ENCODE measurements at places on chromosomes 7 and 10.

DNA sequence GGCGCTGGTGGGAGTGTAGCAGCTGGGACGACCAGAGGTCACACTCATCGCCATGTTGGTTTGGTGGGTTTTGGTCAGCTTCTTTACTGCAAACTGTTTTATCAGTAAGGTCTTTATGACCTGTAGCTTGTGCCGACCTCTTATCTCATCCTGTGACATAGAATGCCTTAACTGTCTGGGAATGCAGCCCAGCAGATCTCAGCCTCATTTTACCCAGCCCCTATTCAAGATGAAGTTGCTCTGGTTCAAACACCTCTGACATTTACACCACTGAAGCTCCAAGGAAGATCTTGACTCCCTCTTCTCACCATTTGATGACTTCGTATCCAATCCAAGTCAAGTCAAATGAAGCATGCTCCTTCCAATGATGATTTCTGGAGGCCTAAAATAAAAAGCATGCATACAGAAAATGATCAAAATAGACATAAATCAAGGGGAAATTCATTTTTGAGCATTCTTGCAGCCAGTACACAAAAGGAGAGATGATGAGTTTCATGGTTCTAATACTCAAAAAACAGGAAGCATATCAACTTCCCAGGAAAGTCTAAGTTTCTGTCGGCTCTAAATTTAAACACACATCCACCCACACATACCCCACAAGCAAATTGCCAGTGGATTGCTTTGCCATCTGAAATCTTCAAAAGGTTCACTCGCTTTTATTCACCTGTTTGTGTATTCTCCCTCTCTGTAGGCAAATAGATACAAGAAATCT is 2.4 kb upstream of the PSMG3 start:
- no peak for DNase-seq

DNA sequence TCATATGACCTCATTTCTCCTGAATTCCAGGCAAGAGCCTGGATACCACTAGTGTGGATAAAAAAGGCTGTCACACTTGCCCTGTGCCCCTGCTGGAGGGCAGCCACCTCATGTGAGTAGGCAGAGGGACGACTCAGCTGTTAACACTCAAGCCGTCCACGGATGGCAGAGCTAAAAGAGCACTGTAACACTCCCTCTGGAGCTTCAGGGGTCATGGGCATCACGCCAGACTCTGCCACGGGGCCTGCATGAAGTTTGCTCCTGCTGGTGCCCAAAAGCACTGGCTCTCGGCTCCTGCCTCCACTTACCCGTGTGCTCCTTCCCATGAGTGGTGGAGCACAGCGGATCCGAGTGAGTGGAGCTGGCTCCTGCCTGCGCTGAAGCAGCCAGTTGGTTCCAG is 919.8 kb upstream of the C7orf33 start:
- DNase-seq: no peak

DNA sequence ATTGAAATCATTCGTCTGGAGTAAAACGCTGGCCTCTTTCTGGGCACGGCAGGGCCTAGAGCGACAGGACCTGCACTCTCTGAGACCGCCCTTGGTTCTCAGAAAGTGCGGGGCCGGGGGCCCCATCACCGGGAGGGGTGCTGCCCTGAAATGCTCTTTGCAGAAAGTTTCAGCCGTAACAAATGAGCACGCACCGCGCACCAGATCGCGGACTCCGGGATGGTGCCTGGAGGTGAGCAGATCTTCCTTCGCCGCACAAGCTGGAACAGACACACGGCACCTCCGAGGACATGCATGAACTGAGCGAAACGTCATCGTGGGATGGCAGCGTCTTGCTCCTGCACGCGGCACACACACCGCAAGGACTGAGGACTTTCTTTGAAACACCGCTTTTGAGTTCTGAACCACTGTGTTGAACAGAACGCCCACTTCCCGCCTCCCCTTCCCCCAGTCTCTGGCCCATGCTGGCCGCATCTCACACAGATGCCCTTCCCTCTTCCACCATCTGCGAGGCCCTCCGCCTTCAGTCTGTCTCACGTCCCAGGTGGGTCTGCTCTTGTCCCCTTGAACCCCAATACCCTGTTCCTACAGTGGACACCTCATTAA is 538.7 kb upstream of the MGMT start:
- DNase-seq: no peak

- no peak for DNase-seq
These were observed 109.3 kb upstream of the BTBD16 start for GRCh38 chr10:122161795-122162194.

DNA sequence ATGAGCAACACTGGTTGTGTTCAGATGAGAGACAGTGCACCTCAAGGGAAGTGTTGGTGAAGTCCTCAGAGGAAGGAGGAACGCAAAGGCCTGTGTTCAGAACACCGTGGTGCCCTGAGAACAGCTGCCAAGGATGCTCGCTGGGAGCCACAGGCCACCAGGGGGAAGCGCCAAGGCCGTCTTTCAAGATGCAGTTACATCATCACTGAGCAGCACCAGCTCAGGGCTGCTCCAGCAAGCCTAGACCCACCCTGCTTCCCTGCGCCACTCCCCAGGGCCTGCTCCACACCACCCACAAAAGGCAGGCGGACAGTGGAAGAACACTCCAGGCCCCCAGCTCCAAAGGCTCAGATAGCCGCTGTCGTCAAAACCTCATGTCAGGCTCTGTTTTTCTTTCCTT is 378.8 kb downstream of the DPP6 start:
- DNase-seq: no peak

GRCh38 chr7:90232430-90232829 is 12.5 kb upstream of the CFAP69 start:
- no peak for DNase-seq

DNA sequence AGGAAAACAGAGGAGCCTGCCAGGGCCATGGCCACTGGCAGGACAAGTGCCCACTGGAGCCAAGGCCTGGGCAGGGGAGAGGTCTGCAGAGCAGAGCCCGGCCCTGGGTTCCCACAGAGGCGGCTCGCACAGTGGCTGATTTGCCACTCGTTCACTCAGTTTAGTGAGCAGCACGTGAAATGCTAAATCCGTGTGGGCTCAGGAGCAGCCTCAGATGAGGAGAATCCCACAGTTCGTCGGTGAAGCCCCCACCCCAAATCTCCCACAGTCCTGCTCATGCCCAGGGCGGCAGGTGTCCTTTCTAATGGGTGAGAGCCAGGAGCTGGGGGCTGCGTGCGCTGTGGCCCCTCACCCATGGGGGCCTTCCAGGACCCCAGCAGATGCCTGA is 107.7 kb upstream of the FAM20C start:
- DNase-seq: no peak

DNA sequence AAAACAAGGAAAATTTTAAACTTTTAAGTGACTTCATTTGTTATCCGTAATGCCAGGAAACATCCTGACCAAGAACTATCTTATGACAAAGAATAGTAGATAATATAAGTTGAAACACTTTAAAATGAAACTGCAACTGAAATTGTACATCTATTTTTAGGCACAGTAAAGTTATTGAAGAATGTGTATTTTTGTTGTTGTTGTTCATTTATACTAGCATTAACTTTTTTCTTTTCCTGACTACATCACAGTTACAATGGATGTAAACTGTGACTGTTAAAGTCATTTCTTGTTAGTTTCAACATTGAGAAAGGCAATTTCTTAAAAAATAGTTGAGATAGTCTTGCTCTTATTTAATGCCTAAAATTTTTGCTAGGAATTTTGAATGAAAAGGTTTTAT is 2.6 kb downstream of the CPED1 start:
- DNase-seq: no peak
